ENCODE measurements at places on chromosomes 6 and 20. TPM values are rescaled to one million over a fixed set of nuclear protein-coding genes. Genes with fewer than 3 reads are reported as not detected.
A peak's percentile ranks its signal among the peaks of the same experiment; 100 is the strongest.

DNA sequence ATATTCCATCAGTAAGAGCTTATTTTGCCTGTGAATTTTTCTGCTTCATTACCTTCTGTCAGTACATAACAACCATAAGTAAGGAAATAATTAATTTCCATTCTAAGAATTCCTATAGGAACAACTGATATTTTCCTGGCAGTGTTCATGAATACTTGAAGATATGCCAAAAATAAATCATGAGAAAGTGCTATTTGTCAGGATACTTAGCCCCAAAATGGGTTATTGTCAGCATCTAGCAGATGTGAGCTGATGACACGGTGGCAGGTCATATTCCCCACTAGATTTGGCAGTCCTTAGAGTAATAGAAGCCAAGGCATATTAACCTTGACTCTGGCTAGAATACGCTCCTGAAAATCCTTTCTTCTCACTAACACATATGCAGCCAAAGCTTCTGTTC lies 43.2 kb upstream of the CRISP1 start:
- DNase-seq = no peak

GRCh38 chr6:82910820-82911219 lies 154.8 kb downstream of the UBE3D start:
- no peak for DNase-seq

GRCh38 chr6:40524797-40525585 lies 62.2 kb downstream of the LRFN2 start:
- DNase-seq = no peak

- no peak for DNase-seq
Measured at GRCh38 chr6:47318236-47318989, 8.7 kb upstream of the TNFRSF21 start.

DNA sequence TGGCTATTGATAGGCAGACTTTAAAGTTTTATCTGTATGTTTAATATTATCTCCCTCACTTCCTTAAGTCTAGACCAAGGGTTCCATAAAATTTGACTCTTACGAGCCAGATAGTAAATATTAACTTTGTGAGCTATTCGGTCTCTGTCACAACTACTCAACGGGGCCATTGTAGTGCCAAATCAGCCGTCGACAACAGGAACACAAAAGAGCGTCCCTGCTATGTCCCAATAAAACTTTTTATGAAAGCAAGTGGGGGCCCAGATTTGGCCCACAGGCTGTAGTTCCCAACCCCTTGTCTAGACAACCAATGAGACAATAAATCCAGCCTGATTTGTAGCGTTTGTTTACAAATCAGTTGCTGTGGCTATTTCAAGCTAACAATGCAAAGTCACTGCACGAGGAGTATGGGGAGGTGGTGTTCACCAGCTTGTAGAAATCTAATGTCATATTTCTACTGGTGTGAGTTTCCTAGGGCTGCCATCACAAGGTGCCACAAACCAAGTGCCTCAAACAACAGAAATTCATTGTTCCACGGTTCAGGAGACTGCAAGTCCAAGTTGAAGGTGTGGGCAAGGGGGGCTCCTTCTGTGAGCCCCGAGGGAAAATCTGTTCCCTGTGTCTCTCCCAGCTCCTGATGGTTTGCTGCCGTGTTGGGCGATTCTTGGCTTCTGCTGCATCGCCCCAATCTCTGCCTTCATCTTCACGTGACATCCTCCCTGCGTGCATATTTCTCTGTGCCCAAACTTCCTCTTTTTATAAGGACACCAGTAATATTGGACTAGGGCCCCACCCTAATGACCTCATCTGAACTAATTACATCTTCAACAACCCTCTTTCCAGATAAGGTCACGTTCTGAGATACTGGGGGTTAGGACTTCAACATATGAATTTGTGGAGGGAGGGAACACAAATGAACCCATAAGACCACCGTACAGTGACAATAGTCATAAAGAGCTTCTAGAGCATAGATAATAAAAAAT lies 356.0 kb upstream of the JARID2 start:
- DNase-seq = no peak

GRCh38 chr20:59182401-59183044 lies 18.9 kb downstream of the ZNF831 start:
- DNase-seq = no peak

GRCh38 chr20:24984961-24985640 lies 7.5 kb downstream of the APMAP start:
- DNase-seq = no peak

DNA sequence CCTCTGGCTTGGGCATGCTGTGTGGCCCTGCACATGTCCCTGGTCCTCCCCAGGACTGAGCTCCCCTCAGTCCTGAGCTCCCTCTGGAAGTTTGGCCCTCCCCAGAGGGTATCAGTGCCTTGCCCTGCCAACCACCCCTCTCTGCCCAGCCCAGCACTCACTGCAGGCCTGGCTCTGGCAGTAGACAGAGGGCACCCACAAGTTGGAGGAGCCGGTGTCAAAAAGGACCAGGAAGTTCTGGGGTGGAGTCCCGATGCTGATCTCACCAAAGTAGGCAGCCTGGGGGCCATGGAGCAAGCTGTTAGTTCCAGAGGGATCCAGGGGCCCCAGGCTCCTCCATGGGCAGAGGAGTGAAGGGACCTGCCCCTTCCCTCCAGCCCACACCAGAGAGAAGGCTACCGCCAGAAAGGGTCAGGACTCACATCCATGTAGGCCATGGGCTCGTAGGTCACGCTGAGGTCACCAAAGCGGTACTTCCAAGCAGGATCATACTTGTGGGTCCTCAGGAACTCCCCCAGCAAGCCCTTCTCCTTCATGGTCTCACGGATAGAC lies 2.9 kb downstream of the PGC start:
- DNase-seq = no peak

DNA sequence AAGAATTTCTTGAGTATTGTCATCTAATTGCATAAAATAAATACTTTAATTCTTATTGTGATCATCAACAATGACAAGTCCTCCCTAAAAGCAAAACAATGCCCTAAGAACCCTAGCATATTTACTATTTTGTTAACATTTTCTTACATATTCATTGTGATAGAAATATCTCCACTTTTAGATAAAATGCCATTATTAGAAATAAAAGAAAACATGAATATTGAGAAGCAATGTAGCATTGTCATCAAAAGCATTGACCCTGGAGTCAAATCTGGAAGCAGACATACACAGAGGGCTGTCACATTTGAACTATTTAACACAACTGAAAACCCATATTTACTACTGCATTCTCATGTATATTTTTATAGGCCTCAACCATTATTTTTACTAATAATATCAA lies 257.7 kb downstream of the SYNE1 start:
- DNase-seq = no peak

- DNase-seq = no peak
Measured at GRCh38 chr6:170279977-170280688, 10.7 kb downstream of the DLL1 start.

- DNase-seq = no peak
Measured at GRCh38 chr6:149852180-149852579, 12.0 kb downstream of the LRP11 start.

DNA sequence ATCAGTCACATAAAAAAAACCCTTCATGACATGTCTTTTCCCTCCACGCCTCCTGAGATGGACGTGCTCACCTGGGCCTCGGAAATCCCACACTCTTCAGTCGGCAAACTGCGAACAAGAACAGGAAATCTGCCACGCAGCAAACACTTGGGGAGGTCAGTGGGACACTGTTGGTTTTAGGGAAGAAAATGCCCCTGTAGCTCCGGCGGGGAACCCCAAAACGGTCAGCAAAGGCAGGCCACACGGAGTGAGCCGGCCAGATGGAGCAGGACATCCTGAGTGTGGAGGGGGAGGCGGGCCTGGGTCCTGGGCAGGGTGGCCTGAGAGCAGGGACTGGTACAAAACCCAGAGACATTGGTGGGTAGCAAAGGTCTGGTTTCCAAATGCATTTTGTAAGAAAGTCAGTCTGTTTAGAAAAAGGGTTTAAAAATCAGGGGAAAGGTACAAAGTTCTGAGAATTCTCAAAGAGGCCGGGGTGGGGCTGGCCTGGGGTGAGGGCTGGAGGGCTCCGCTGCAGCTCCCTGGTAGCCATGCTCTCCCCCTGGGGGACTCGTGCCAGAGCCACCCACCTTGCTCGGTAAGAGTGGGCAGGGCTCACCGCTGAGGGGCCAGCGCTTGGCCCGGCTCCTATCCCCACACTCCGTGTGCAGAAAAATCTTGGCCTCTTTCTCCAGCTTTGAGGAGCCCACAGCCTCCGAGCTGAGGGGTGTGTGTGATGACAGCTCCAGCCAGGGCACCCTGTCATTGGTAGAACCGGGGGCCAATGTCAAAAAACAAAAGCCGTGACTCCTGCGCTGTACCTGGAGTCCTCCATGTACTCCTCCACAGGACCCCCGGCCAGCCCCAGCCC lies 5.2 kb downstream of the SLC2A4RG start:
- DNase-seq = no peak

DNA sequence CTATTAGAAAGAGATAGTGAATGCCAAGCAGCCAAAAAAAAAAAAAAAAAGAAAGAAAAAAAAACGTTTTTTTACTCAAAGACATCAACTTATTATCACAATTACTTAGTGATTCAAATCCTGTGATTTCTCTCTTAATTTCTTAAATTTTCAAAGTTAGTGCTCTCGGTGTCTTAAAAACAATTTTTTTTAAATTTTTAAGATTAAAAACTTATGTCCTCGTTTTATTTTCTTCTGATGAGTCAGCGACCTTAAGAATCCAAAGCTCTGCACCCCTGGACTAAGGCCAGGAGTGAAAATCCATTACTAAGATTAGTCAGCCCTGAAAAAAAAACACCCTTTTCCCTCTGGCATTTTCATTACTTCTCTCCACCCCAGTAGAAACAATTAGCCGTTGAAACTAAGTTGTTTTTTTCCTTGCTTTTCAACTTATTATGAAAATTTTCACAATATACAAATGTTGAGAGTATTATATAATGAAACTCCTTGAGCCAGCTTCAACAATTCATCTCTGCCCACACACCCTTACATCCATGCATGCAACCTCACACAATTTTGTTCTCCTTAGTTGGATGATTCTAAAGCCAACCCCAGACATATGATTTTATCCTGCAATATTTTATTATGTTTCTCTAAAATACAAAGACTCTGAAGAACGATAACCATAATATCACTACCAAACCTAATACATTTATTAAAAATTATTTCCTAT lies 85.6 kb upstream of the CARMIL1 start:
- DNase-seq = no peak

DNA sequence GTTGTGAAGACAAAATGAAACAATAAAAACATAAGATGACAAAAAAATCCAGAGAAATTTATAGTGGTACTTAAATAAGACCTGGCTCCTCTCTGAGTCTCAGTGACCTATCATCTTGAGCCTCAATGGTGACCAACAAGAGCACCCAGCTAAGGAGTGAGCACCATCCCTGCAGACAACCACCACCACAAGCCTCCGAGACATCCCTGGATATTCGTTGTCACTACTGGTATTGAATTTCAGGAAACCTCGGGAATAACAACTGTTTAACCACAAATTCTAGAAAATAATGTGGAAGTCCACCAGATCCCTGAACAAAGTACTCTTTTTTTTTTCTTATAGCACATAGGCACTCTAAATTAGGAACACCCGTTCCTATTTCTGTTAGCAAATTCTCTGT lies 32.2 kb upstream of the ADGRF5 start:
- no peak for DNase-seq

DNA sequence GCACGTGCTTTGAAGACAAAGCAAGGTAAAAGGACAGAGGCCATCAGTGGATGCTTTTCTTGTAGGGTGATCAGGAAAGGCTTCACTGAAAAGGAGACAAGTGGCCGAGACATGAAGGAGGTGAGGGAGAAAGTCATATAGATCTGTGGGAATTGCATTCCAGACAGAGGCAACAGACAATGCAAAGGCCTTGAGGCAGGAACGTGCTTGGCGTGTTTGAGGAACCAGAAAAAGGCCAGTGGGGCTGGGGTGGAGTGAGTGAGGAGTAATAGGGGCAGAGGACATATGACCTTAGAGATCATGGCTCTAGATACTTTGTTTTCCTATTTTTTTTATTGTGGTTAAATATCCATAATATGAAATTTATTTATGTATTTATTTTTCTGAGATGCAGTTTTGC lies 10.5 kb upstream of the SALL4 start:
- no peak for DNase-seq

GRCh38 chr20:53578492-53579222 lies 15.0 kb downstream of the ZNF217 start:
- peak; percentile 89 for DNase-seq

DNA sequence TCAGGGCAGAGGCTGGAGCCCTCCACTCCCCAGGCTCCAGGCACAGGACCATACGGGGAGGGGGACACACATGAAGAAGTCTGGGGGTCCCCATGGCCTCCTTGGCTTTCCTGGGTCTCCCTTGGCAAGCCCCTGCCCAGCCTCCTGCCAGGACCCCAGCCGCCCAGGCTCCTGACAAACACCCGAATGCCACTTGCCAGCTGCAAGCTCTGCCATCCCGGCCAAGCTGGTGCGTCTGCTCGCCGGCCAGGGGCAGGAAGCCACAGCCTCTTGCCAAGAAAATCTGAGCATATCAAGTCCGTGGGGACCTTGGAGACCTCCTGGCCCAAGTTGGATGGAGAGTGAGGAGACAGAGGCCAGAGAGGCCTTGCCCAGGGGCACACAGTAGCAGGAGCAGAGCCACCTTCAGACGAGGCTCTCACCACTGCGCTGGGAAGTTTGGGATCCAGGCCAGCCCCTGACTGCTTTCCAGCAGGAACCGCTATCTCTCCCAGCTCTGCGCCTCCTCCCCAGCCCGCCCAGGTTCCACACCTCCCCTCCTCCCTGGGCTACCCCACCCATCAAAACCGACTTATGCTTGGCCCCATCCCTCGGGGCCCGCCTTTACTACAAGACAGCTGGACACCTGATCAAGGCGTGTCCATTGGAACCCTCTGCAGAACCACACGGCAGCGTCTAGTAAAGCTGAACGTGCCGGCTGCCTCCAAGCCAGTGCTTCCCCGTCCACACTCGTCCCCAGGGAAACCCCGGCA lies 80.2 kb downstream of the GRM4 start:
- no peak for DNase-seq

DNA sequence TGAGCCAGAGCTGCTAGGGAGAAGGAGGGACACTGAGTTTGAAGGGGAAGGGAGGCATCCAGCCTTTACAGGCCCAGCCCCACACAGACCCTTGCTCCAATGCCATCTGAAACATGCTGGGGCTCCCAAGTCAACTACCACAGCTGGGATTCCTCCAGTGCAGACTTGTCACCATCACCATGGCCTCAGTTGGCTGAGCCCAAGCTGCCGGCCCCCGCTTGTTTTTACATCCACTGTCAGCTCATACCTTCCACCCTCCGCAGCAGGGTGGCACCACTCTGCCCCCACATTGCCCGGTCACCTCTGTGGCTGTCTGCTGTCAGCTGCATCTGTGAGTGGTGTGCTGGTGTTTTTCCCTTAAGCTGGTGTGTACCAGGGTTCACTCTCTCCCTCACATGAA lies 26.1 kb downstream of the GFOD1 start:
- DNase-seq = no peak

- DNase-seq = no peak
Measured at GRCh38 chr6:142331601-142332000, 29.8 kb downstream of the ADGRG6 start.

CAGE1 gene
- polyA plus RNA-seq = not detected

TP53TG5 gene
- polyA plus RNA-seq = 0.79 TPM

CST3 gene
- 150 TPM for polyA plus RNA-seq

BTN1A1 gene
- polyA plus RNA-seq = 0.28 TPM

ZC2HC1B gene
- polyA plus RNA-seq = not detected

All from right renal cortex interstitium (tissue), 3 donors.